Suppressor macrophage treated with lipopolysaccharide for 1 hour (primary cell): ENCODE measurements at places on chromosomes 3 and 15.

DNA sequence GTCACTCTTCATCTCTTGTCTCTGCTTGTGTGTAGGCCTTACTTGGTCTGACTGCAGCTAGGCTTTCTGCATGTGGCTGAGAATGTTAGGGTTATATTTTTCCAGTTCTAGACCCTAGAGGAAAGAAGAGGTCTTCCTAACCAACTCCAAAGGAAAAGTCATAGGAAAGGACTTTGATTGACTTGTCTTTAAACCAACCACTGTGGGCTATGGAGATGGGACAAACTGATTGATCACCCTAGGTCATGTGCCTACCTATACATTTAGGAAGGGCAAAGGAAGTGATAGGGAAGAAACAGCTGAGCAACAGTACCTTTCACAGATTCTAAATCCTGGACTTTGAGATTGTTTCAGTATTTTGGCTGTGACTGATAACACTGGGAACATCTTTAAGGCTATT is 16.5 kb upstream of the TBC1D23 start:
- DNase-seq, result no peak

- DNase-seq, result no peak
These were observed 150.3 kb downstream of the SLC9A9 start for GRCh38 chr3:143697975-143698374.

DNA sequence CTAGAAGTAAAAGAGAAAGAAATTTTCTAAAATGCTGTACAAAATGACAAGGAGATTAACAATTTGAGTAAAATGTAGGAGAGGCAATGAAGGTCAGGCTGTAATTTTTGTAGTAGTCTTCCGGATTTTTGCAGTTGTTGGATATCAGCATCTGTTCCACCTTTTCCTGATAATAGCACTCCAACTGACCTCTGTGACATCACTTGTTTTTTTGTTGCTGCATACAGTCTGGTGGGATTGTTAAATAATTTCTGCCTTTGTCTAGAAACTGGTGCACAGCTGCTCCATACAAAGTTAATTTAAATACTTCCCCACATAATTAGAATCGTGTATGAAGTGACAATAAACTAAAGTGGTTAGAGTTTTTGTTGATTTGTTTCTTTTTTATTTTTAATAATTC is 731.4 kb downstream of the PLOD2 start:
- DNase-seq, result no peak

- DNase-seq, result no peak
These were observed 455.4 kb upstream of the TBL1XR1 start for GRCh38 chr3:177652556-177653291.

- no peak for DNase-seq
These were observed 9.0 kb downstream of the MIX23 start for GRCh38 chr3:122374034-122374433.

- DNase-seq, result peak; percentile 79
These were observed 6.7 kb downstream of the CCR5AS start for GRCh38 chr3:46400000-46400734.

- no peak for DNase-seq
These were observed 2.2 kb upstream of the TMC3 start for GRCh38 chr15:81376231-81376630.

DNA sequence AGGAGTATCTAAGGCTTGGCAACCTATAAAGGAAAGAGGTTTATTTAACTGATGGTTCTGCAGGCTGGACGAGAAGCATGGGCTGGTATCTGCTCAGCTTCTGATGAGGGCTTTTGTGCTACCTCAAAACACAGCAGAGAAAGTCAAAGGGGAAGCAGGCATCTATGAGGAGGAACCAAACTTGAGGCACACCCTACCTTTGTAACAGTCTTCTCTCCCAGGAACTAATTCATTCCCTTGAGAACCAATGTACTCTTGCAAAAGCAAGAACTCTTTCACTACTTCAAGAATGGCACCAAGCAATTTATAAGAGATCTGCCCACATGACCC is 109.0 kb downstream of the CGGBP1 start:
- DNase-seq, result no peak

GRCh38 chr15:41629883-41630282 is 30.3 kb upstream of the MGA start:
- no peak for DNase-seq
